ENCODE measurements at places on chromosomes 16 and 17.

DNA sequence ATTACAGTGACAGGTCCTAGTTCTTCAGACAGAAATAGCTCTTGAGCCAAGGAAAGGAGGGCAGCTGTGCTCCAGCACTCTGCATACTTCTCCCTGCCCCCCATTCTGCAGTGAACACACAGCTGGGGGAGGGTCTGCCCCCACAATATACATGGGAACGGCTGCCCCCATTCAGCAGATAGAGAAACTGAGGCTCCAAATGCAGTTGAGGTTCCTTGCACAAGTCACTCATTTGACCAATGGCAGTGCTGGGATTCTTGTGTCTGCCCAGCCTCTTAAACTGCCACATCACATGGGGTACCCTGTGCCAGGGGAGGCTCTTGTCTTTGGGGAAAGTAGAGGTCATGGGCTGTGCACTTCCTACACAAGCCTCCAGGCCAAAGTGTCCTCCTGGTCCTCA, 10.9 kb upstream of the PDP2 start:
- DNase-seq = no peak

DNA sequence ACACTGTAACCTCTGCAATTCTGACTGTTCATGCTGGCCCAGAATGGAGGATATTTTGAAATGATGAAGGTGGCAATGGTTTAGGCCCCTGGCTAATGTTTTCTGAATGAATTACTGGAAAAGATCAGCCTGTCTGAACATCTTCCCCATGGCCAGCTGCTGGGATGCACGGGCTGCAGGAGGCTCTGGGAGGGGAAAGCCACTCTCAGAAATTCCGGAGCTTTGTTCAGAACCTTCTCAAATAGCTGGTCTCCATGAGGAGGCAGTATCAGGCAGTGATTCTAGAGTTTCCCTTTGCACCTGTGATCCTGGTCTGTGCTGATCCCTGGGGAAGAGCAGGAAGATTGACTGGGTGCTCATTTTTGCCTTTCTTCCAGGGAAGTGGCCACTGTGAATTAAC, 5.0 kb downstream of the SLC6A2 start:
- no peak for DNase-seq

GRCh38 chr17:31686495-31686894, 172.5 kb downstream of the COPRS start:
- no peak for DNase-seq

DNA sequence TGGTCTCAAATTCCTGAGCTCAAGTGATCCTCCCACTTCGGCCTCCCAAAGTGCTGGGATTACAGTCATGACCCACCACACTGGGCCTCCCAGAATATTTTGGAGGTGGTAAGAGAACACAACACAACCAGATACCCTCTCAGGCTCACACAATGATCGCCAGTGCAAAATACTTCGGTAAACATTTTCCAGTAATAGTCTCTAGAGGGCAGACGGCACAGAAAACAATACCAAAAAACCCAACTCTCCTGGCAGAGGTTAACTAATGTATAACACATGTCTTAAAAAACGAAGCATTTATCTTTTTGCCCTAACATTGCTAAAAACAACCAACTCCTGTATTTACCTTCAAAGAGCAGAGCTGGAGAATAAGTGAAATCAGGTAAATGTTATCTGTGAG, 10.5 kb downstream of the NUFIP2 start:
- no peak for DNase-seq

- no peak for DNase-seq
Observed at GRCh38 chr17:35006345-35006744, 26.0 kb downstream of the LIG3 start.

- DNase-seq = no peak
Observed at GRCh38 chr17:48611681-48612455, 1.1 kb upstream of the HOXB7 start.

DNA sequence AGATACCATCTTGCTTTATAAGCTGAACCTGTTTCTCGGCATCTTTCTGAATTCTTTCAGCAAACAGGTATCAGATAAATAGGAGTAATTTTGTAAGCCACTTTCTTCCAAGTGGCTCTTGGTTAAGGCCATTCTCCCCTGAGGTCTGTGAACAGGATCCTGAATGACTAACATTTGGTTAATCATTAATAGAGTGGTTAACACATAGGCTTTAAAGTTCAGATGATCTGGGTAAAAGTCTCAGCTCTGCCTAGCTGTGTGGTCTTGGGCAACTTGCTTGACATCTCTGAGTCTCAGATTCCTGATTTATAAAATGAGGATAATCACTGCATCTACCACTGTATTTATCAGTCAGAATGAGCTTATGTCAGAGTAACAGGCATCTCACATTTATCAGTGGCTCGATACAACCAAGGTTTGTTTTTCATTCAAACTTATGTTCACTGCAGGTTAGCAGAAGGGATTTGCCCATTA, 44.4 kb upstream of the ANKFN1 start:
- DNase-seq = no peak

- DNase-seq = no peak
Observed at GRCh38 chr17:48563385-48563838, 14.7 kb downstream of the HOXB4 start.

GRCh38 chr17:50117202-50118051, 12.5 kb downstream of the SAMD14 start:
- peak; percentile 52 for DNase-seq

- no peak for DNase-seq
Observed at GRCh38 chr17:60900688-60901087, 223.0 kb downstream of the BCAS3 start.

GRCh38 chr16:51150165-51150887, 744 bp downstream of the SALL1 start:
- DNase-seq = no peak

GRCh38 chr17:49908782-49909714, 59.9 kb upstream of the DLX4 start:
- no peak for DNase-seq

DNA sequence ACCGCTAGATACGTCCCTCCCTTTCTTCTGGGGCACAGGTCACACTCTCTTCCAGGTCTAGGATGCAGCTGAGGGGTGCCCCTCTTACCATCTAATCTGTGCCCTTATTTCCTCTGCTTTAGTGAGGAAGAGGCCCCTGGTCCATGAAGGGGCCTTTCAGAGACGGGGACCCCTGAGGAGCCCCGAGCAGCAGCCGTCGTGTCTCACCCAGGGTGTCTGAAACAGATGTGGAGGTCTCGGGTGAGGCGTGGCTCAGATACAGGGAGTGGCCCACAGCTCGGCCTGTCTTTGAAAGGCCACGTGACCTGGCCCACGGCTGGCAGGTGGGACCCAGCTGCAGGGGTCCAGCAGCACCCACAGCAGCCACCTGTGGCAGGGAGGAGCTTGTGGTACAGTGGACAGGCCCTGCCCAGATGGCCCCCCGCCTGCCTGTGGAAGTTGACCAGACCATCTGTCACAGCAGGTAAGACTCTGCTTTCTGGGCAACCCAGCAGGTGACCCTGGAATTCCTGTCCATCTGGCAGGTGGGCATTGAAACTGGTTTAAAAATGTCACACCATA, 15.6 kb downstream of the SCGB1C2 start:
- DNase-seq = no peak
